ENCODE measurements at places on chromosomes 12 and 14.

DNA sequence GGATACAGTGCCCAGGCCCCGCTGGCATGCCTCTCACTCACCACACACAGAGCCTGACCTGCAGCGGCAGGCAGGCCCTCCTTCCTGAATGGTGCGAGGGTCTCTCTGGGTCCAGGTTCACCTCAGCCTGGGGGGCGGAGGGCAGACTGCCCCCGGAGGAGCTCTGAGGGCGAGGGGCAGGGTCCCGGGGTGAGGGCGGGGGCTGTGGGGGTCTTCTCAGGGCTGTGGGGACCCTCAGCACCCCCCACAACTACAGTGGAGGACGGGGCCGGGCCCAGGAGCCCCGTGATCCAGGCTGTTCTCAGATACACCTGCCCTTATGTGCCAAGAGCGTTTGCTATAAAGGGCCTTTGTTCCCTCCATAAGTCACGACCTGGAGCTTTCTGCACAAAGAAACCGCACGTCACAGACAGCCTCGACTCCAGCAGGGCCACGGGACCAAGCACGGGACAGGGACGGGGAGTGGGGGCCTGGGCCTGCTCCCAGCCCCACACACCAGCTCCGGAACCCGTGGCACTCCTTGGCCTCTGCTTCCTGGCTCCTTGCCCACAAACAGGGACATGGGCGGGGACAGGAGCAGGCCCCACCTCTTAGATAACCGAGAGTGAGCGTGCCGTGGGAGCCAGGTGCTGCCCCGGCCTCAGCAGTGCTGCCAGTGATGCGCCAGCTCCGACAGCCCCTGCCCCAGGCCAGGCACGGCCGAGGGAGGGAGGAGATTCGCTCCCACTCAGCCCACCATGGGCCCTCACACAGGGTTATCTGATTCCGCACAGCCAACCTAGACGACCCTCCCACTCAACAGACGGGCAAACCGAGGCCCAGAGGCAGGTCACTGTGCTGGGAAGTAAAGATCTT is 101.9 kb downstream of the RFLNA start:
- DNase-seq = no peak

DNA sequence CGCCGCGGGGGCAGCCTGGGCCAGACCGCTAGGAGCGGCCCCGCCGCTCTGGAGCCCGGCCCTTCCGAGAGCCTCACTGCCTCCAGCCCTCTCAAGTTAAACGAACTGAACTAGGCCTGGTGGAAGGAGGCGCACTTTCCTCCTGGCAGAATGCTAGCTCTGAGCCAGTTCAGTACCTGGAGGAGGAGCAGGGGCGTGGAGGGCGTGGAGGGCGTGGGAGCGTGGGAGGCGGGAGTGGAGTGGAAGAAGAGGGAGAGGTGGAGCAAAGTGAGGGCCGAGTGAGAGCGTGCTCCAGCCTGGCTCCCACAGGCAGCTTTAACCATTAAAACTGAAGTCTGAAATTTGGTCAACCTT is 5.3 kb downstream of the LTB4R start:
- no peak for DNase-seq

DNA sequence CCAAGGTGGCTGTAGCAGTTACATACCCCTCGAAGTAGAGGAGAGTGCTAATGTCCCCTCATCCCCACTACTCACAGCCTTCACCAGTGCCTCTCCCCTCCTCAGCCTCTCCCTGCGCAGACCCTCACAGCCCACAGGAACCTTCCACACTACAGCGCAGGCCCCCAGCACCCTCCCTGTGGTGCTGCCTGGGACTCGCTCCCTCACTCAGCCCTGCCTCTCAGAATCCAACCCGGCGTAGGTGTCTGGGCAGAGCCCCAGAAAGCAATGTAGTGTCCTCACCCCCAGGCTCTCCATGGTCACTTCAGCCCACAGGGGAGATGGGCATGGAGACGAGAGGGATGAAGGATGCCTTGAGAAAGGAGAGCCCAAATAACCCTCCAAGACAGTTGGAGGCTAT is 10.9 kb upstream of the ZNF740 start:
- DNase-seq = no peak

DNA sequence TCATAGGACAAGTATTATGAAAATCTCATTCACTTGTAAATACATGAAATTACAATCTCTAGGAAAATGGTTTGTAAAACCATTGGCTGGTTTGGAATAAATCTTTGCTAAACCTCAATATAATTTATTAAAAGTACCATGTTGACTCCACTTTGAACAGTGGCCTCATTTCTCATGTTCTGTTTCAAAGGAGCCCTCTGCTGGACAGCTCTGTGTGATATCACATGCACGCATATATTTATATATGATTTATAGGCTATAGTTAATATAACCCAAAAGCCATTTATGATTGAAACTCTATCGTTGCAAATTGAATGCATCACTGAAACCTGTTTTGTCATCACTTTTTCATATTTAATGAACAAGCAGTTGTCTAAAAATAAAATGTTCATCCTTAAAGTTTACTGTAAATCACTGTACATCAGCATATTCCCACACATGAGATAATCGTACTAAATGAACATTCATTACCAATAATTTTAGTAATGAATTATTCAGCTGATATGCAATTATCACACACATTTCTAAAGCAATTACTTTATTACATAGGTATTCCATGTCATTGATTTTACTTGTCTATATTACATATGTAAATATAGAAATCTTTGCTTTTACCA is 493.8 kb downstream of the NPAS3 start:
- no peak for DNase-seq

DNA sequence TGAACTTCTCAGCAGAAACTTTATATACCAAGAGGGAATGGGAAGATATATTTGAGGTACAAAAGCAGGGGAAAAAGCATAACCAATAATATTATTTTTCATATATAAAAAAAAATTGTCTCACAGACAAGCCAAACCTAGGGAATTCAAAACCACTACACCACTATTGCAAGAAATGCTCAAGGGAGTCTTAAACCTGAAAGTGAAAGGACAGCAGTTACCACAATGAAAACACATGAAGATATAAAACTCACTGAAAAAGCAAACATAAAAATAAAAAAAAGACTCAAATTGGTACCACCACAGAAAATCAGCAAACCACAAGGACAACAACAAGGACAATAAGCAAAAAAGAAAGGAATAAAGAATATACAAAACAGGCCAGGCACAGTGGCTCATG is 131.9 kb downstream of the CEP128 start:
- no peak for DNase-seq

DNA sequence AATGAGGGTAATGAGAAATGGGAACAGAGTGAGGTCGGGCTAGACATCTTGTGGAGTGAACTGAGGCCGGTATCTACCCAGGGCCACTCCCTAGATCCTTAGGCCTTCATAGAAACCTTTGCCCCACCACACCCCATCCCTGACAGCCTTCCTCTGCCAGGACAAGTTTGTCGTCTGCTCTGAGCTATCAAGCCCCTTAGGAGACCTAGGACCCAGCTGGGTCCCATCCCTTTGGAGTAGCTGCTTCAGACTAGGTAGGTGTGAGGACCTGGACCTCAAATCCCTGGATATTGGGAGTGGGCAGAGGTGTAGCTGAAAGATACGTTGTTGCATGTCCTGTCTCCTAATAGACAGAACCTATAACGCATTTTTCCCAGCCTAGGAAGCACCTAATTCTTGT is at the start of gene TMEM253:
TMEM253 (plus strand) TSS at position 136 of the 400 bp plus-strand sequence. CDS start 278 bp downstream, outside the sequence.
- no peak for DNase-seq

- DNase-seq = no peak
Observed at GRCh38 chr12:42603246-42603990, 13.9 kb upstream of the PRICKLE1 start.

GRCh38 chr14:68910540-68910939 is 68.6 kb downstream of the ACTN1 start:
- no peak for DNase-seq

DNA sequence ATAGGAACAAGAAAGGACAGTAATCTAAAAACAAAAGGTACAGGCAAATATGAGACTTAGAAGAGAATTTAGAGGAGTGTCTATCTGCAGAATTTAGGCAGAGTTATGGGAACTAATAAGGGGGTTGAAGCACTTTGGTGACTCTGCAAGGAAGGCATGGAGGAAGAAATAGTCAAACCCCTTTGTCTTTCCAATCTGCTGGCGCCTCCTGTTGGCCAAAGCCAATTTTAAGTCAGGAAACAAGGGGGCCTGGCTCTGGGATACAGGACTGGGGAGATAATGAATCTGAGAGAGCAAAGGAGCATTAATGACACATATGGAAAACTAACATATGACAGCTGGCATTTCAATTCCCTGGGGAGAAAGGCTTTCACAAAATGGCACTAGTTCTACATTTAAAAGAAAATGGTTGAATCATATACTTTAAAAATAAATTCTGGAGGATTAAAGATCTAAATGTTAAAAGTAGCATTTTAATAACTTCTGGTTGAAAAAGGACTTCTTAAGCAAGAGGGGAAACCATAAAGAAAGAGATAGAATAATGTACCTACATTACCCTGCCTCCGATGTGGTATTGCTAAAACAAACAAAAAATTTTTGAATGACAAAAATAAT is 48.5 kb upstream of the CSRP2 start:
- DNase-seq = no peak

DNA sequence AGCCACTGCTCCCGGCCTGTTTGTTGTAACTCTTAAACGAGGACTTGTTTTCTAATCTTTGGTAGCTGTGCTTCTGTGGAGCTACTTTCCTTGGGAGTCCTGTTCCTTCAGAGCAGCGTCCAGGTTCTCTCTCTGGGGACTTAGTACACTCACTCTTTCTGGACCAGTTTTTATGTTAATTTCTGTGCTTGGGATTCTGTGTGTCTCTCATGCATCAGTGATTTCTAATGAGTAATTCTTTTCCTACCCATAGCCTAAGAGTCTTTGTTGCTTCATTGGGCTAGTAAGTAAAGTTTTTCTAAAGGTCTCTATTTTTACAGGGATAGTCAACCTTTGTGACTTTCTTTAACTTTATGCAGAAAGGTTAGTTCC is 289.3 kb downstream of the FBXL14 start:
- no peak for DNase-seq

- DNase-seq = no peak
Observed at GRCh38 chr14:50064993-50065392, 51.4 kb downstream of the VCPKMT start.

DNA sequence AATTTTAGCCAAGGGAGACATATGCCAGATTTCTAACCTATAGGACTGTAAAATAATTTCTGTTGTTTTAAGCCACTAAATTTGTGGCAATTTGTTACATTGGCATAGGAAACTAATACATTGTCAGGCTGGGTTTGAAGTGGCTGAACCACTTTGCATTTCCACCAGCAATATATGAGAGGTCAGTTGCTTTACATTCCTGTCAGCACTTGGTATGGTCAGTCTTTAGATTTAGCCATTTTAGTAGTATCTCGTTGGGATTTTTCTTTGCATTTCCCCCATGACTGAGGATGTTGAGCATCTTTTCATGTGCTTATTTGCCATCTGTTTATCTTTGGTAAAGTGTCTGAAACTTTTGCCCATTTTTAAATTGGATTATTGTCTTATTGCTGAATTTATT is 3.9 kb downstream of the PALS1 start:
- DNase-seq = no peak

DNA sequence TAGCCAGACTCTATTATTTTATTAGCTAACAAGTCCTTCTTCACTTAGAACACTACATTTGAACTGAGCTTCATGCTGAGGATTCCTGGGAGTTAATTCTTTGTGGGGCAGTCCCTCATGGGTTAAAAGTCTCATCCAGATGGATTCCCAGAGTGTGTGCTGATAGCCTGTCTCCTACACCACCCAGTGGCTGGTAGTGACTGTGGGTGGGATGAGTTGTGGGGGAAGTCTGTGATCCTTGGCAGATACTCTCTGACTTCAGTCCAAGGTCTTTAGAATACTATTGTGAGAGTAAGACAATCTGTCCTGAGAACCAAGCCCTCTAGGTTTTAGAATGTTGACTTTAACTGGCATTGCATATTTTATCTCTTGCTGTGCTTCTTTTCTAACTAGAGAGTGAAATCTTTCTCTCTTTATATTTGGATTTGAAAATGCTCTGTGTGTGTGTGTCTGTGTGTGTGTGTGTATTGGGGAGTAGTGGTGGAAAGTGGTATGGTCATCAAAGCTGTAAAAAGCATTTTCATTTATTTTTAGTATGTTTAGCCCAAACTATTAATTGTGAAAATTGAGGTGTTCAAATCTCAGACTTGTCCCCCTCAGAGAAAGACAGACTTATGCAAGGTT is 37.3 kb downstream of the AKAP6 start:
- no peak for DNase-seq

- DNase-seq = no peak
Observed at GRCh38 chr12:39077226-39077625, 171.8 kb upstream of the CPNE8 start.

DNA sequence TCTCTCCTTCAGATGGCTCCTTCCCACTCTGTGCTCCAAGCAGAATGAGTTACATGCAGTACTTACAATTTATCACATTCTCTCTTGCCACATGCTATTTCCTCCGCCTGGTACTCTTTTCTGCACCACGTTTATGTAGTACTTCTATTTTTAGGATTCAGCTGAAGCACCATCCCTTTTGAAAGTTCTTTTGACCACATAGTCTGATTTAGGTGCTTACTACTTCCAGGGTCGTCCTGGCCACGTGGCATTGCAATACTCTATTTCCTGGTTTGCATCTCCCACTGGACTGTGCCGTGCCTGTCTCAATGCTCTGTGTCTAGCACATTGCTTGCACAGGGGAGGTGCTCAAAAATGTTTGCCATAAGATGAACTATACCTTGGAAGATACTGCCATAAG is 16.3 kb upstream of the TBC1D30 start:
- DNase-seq = no peak

DNA sequence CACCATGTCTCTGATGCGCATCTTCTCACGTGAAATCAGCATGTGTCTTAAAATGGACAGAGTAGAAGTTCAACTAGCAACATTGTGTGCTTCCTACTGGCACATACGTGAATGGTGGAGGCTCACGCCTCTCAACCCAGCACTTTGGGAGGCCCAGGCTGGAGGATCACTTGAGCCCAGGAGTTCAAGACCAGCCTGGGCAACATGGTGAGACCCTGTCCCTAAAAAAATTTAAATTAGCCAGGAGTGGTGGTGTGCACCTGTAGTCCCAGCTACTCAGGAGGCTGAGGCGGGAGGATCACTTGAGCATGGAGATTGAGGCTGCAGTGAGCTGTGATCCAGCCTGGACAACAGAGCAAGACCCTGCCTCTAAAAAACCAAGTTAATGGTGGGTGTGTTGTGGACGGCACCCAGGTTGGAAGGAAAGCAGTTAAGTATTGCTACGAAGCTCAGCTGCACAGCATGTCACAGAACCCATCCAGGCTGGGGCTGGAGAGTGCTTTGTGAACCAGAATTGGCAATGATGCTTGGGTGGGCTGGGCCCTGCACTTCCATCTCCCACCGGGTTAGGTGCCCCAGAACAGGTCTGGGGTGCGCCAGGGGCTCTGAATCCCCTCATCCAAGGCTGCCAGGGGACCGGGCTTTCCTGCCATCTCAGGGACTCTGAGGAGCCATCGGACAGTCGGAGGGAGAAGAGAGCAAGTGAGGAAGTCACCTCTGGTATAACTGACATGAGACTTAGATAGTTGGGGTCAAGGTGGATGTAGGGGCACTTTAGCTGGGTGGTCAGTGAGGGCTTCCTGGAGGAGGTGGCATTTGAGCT is 33.0 kb upstream of the ULK1 start:
- DNase-seq = no peak

- no peak for DNase-seq
Observed at GRCh38 chr12:109580684-109581333, 7.2 kb downstream of the MVK start.

Measured in H1 (cell line).